ENCODE measurements at places on chromosomes 2 and 18.

GRCh38 chr18:62085756-62086155 lies 101.1 kb downstream of the PIGN start:
- H3K27me3 ChIP-seq = no peaks in the 10 kb centered on the region
- no peak for DNase-seq
- no peak overlapping the region for H3K27ac ChIP-seq
- H3K36me3 ChIP-seq = 0 out of 2 replicates have a peak, but pooled peaks cover 3% of the 10 kb centered on the region
- no peak overlapping the region for H3K4me3 ChIP-seq

GRCh38 chr18:75473316-75473715 lies 45.8 kb upstream of the SMIM21 start:
- H3K27me3 ChIP-seq = no peaks in the 10 kb centered on the region
- no peak overlapping the region for H3K4me3 ChIP-seq
- H3K27ac ChIP-seq = no peak overlapping the region
- DNase-seq = no peak
- H3K36me3 ChIP-seq = no peaks in the 10 kb centered on the region

DNA sequence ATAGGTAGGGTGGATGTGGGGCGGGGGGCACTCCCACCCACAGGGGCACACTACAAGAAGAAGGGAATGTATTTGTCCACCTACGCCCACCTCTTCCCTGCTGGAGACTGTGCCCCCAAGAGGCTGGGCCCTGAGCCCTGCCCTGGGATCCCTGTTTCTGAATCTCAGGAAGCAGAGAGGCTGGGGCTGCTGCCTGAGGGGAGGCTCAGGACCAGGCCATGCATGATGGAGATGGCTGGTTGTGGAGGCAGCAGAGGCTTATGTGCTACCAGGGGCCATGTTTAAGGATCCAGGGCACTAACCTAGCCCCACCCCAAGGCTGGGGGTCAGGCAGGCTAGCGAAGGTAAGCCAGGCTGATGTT lies 81.1 kb upstream of the OTOF start:
- DNase-seq = no peak
- peaks cover 82% of the 10 kb centered on the region for H3K27me3 ChIP-seq
- no peak overlapping the region for H3K4me3 ChIP-seq
- no peaks in the 10 kb centered on the region for H3K36me3 ChIP-seq
- peaks cover 10% of the 10 kb centered on the region for H3K4me1 ChIP-seq

DNA sequence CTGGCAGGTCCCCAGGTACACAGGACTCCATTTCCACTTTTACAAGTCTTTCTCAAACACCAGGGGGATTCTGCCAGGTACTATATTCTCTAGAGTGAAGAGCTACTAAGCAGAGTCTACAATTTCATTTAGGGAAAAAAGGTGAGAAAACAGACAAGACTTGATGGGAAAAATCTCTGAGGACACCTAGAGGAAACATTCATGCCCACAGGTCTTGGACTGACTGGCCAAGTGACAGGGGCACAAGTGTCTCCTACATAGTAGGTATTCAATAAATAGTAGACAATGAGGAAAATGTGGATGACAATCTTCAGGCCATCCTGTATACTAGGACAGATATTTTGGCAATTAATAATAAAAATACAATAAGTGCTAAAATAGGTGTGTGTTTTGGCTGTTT lies 228.6 kb downstream of the CLIP4 start:
- no peak overlapping the region for H3K4me3 ChIP-seq
- H3K27ac ChIP-seq = no peak overlapping the region
- H3K36me3 ChIP-seq = no peaks in the 10 kb centered on the region
- no peaks in the 10 kb centered on the region for H3K27me3 ChIP-seq
- no peak for DNase-seq
- H3K4me1 ChIP-seq = no peaks in the 10 kb centered on the region

- DNase-seq = no peak
- peaks cover 31% of the 10 kb centered on the region for H3K4me1 ChIP-seq
- no peaks in the 10 kb centered on the region for H3K27me3 ChIP-seq
- H3K36me3 ChIP-seq = no peaks in the 10 kb centered on the region
- no peak overlapping the region for H3K27ac ChIP-seq
These were observed 74.3 kb upstream of the NPAS2 start for GRCh38 chr2:100745604-100746003.

DNA sequence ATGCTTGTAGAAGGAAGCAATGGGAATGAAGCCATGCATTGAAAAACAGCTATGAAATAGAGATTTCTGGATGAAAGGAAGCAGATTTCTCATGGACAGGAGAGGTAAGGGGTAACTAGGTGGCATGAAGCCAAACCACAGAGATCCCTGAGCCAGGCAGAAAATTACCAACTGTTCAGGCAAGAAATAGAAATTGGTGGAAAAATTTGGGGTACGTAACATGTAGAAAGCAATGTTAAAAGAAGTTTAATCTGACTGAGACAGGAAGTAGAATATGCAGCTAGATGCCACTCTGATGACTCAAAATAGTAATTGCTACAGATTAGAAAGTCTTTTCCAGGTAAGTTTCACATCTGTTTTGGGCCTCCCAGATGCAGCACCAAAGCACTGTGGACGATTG lies 928.5 kb upstream of the CELF4 start:
- H3K4me3 ChIP-seq = no peak overlapping the region
- no peak overlapping the region for H3K27ac ChIP-seq
- no peaks in the 10 kb centered on the region for H3K27me3 ChIP-seq
- no peaks in the 10 kb centered on the region for H3K36me3 ChIP-seq
- no peak for DNase-seq

DNA sequence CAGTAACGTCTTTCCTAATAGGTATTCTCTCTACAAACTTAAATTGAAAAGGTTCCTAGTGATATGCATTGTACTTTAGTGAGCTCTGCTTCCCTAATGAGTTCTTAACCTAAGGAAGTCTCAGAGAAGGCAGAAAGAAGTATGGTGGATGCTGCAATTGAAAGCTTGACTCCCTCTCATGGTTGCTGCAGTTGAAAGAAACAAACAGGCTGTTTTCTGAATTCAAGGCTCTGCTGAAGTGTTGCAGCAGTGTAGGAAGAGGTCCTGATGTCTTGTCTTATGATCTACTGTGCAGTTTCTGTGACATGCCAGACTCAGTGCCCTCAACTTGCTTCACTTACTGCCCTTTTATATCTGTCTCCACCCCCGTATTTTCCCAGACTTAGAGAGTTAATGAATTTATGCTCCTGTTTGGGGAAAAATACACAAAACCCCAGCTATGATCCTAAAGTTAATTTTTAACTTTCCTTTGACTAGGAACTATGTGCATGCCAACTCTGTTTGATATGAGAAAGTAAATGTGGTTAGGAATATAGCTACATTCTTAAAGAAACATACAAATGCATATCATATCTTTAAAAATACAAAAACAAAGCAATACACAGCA lies 655.3 kb upstream of the FAM98A start:
- no peak overlapping the region for H3K27ac ChIP-seq
- H3K27me3 ChIP-seq = no peaks in the 10 kb centered on the region
- no peak overlapping the region for H3K4me3 ChIP-seq
- H3K36me3 ChIP-seq = no peaks in the 10 kb centered on the region
- H3K4me1 ChIP-seq = no peaks in the 10 kb centered on the region

DNA sequence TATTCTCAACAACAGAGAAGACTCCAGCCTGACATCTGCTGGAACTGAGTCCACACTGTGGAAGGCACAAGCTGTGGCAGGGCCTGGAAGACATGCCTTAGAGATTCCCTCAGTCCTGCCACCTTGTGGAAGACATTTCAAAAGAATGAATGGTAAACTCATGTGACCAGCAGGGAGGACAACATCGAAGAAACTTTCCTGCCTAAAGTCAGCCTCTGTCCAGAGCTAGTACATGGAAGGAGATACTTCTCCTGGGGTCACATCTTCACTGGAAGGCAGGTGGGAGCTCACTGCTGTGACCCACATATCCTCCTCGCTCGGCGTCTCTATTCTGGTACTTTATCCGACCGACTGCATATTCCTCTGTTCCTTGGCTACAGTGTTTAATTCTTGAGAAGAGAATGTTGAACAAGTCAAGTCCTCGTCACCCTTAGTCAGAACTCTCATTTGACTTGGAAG lies 59.5 kb downstream of the PUM2 start:
- H3K4me1 ChIP-seq = peaks cover 15% of the 10 kb centered on the region
- peaks cover 53% of the 10 kb centered on the region for H3K36me3 ChIP-seq
- peak overlapping the region; percentile 2 for H3K27ac ChIP-seq
- peak; percentile 93 for DNase-seq

GRCh38 chr2:39851651-39852110 lies 72.6 kb upstream of the THUMPD2 start:
- no peaks in the 10 kb centered on the region for H3K36me3 ChIP-seq
- no peaks in the 10 kb centered on the region for H3K27me3 ChIP-seq
- H3K4me1 ChIP-seq = peaks cover 25% of the 10 kb centered on the region

GRCh38 chr2:70835643-70836042 lies at the start of gene CD207:
TSS of gene CD207 (minus strand) at chr2:70835816. CDS start at chr2:70835776, 40 bp downstream.
- no peak within 1 kb of the TSS for H3K27ac ChIP-seq
- DNase-seq = no peak
- no peak within 1 kb of the TSS for H3K4me3 ChIP-seq
- peaks cover 92% of the 10 kb centered on the region for H3K27me3 ChIP-seq
- no peaks in the 10 kb centered on the region for H3K36me3 ChIP-seq
- no peaks in the 10 kb centered on the region for H3K4me1 ChIP-seq
